ENCODE measurements at places on chromosomes 2 and 18. TPM values are rescaled to one million over a fixed set of nuclear protein-coding genes. Genes with fewer than 3 reads are reported as not detected.

PRKAG3 gene
- total RNA-seq: under 0.01 TPM

TMEM178A gene
- total RNA-seq: 0.29 TPM

RAD51AP2 gene
- not detected for total RNA-seq

KATNAL2 gene
- total RNA-seq: 5.0 TPM

DUSP11 gene
- total RNA-seq: 36.2 TPM

LYG1 gene
- total RNA-seq: 0.88 TPM

RUFY4 gene
- total RNA-seq: not detected

SKOR2 gene
- total RNA-seq: not detected

CTNNA2 gene
- 0.29 TPM for total RNA-seq

CHRND gene
- total RNA-seq: not detected

RAX gene
- not detected for total RNA-seq

LAMA1 gene
- 8.3 TPM for total RNA-seq

GALR1 gene
- total RNA-seq: not detected

FAM237A gene
- total RNA-seq: not detected

FAM161A gene
- total RNA-seq: 3.2 TPM

NFATC1 gene
- 6.2 TPM for total RNA-seq
